Hematopoietic multipotent progenitor cell treated with erythropoietin and hydrocortisone succinate and interleukin-3 and kit ligand, for 15 days (in vitro differentiated cells): ENCODE measurements at places on chromosomes 11 and 22.
A peak's percentile ranks its signal among the peaks of the same experiment; 100 is the strongest.

DNA sequence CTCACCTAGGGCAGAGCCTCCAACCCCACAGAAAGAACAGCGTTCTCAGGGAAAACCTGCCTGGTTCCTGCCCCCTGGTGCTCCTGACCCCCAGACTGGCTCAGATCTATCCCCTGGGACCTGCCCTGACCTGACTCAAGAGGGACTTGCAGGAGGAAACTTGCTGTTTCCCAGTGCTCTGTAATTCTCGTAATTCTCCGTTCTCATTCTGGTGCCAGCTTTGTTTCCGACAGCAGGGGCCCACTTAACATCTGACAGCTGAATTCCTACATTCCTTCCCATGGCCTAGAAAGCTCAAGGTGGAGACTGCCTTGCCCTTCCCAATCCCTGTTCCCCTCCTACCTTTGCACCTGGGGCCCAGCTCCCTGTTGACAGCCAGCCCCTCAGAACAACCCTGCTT, 12.5 kb upstream of the CSF2RB start:
- no peak for DNase-seq

GRCh38 chr11:38900211-38900610, 2302.2 kb upstream of the RAG2 start:
- no peak for DNase-seq

GRCh38 chr11:72369743-72370142, 64.6 kb downstream of the CLPB start:
- no peak for DNase-seq

- DNase-seq: peak; percentile 78
Observed at GRCh38 chr22:19970479-19971275, 29.1 kb upstream of the TXNRD2 start.

DNA sequence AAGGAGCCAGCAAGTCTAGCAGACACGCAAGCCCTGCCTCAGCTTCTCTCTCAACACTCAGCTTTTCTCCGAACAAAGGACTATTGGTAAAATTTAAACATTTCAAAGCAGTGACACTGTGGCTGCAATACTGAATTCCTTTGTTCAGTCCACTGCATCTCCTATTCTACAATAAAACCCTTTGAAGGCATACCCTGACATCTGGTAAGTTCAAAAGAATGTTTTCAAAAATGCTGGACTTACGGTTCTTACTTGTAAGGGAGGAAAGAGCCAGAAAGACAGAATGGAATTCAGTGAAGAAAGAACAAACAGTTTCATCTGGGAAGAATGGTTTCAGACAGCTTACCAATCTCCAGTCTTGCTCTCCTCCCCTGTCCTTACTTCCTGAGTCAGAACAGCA, 12.7 kb upstream of the OR8K1 start:
- no peak for DNase-seq

GRCh38 chr11:101126551-101127196, 2.9 kb downstream of the PGR start:
- DNase-seq: no peak

DNA sequence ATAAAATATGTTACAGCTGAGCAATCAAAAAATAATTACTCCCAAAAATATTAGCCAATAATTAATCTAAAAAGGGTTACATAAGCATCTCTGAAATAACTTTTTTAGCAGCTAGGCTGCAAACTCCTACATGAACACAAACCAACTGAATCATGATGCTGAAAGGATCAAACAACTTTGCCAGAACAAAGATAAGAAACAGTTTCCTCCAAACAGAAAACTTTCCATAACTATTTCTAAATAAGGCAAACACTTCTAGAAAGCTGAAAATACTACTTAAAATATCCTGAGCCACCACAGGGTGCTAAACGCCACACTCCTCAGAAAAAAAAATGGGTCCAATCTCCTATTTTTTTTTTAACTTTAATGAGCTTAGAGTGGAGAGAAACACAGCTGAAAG, 68.6 kb upstream of the ARHGAP32 start:
- no peak for DNase-seq

DNA sequence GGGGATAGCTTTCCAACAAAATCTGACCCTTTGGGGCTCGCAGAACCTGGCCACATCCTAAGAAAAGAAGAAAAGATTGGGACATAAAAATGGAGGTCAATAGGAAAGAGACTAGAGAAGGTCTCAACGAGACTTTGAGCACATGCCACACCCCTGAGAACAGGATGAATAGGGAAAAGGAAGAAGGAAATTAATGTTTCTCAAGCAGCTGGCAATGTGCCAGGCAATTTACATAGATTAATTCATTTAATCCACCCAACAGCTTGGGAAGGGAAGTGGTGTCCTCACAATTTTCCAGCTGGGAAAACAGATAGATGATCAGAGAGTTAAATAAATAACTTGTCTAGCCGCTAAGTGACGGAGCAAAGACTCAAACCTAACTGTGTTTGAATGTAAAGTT, 50.7 kb downstream of the PAMR1 start:
- no peak for DNase-seq

GRCh38 chr22:35505399-35506258, 35.0 kb upstream of the RASD2 start:
- no peak for DNase-seq

DNA sequence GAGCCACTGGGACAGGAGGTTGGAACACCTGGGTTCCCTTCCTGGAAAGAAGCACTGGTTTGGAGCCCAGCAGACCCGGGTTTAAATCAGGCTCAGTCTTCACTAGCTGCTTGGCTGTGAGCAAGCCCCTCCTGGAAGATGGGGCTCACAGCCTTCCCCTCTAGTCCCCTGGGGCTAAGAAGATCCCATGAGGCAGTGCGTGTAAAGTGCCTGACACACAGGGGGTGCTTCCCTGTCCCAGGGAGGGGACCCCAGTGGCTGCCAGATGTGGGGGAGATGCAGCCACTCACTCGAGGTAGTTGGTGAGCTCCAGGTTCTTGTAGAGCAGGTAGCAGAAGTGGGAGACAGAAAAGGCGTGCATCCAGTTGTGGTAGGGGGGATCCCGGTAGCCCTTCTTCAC, 93.2 kb downstream of the PDE2A start:
- no peak for DNase-seq

DNA sequence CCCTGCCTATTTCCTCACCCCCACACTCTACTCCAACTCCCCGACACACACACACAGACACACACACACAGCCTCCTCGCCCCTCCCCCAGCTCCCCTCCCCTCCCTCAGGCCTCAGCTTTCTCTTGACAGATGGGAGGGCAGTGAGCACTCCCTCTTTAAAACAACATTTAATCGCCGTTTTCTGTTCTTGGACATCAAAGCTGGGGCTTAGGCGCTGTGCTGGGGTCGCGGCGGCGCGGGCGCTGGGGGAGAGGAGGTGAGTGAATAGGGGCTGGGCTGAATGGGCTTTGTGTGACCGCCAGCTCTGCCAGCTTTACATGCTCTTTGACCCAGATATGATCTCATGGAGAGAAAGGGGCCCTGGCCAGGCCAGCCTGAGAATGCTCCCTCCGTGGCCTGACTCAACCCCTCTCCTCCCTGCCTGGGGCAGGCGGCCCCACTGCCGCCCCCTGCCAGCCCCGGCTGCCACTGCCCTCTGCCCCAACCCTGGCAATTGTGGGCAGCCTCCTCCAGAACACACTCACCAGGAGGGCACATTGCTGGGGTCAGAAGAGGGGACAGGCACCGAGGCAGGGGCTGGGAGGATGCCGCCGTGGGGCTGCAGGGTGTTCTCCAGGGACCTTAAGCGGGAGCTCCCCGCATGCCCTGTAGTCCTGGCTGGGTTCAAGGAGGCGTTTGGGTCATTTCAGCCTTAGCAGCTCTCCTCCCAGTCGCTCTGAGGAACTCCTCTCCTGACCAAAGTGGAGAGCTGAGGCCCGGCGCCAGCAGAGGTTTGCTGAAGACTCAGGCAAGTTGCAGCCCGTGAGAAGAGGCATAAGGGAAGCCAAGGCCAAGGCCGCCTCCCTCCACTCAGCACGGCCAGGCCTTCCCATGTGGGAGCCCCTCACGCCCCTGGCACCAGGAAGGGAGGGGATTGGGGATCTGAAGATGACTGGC, 38.3 kb upstream of the NNMT start:
- DNase-seq: no peak

DNA sequence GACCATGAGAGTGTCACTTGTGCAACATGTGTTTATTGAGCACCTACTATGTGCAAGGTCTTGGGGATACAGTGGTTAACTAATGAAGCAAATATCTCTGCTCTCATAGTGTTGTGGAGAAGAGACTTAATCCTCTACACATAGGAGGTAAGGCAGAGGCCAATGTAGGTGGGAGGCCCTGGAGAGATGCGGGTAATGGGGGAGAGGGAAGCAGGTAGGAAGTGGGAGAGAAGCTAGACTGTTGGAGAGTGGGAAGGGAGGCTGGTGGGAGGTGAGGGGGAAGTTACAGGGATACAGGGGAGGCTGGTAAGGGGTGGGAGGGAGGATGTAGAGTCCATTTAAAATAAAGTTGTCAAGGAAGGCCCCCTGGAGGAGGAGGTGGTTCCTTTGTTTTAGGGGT, 240.0 kb downstream of the MIAT start:
- DNase-seq: no peak

GRCh38 chr11:88292171-88292843, 45.2 kb downstream of the CTSC start:
- DNase-seq: no peak

- DNase-seq: no peak
Observed at GRCh38 chr11:12868315-12869073, 140.6 kb upstream of the RASSF10 start.

GRCh38 chr22:44497218-44497904, 672 bp downstream of the RTL6 start:
- no peak for DNase-seq

DNA sequence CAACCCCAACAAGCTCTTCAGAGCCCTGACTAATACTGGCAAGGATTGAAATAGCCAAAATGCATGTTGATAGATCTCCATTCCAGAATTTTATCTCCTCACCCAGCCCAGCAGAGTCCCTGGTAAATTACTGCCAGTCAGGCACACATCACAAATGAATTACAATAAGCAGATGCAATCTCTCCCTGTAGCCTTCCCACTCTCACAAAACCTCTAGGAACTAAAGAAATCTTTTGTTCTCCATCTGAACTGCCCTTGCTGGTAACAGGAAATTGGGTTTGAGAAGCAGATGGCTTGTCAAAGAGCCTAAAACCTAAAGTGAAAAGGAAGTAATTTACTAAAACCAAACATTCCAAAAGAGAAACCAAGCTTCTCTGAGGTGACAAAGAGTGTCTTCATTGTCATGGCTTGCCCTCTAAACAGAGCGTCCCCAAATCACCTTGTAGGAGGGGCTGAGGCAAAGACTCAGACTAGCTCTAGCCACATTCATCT, 59.5 kb downstream of the FAM168A start:
- no peak for DNase-seq

GRCh38 chr11:73542175-73542574, 55.7 kb downstream of the FAM168A start:
- DNase-seq: no peak

GRCh38 chr11:638631-639331, 1.7 kb downstream of the DRD4 start:
- no peak for DNase-seq

GRCh38 chr11:86781546-86781945, 18.8 kb upstream of the PRSS23 start:
- DNase-seq: no peak
